ENCODE measurements at places on chromosomes 1 and 21.

DNA sequence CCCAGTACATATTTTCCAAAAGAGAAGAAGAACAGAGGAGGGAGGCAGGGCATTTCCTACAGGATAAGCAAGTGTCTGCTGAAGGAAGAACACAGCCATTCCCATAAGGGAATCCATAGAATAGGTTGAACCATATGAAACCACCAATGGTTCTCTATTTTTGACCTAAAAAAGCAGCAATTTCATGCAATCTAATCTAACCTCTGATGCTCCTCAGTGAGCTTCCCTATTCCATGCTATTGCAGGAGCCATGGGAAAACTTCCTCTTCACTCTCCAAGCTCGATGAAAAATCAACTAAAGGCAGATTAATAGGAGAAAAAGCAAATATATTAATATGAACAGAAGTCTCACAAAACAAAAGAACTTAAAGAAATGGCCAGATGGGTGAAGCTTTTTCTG, 50.5 kb downstream of the SIPA1L2 start:
- no peak for DNase-seq

DNA sequence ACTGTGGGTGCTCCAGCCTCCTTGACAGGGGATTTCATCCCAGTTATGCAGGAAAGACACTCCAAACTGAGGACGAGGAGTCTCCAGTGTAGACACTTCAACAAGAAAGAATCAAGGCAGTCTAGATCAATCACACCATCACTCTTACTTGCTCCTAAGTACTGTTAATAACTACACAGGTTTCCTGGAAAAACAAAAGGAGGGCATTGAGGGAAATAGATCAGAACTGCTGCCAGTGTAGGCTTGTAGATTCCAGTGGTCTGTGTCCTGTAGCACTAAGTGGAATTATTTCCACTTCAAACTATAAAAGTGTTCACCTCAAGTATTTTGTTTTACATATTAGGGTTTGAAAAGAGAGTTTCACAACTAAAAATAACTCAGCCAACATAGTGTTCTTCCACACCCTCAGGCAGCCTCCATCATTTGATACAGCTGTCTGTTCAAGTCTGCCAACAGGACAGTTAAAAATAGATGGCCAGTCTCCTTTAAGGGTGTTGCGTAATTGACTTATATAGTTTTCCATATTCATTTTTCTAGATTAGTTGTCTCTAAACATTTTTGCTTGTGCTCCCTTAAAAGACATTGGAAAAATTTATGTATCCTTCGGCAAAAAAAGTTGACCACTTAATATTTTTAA, 32.0 kb upstream of the AGL start:
- no peak for DNase-seq

DNA sequence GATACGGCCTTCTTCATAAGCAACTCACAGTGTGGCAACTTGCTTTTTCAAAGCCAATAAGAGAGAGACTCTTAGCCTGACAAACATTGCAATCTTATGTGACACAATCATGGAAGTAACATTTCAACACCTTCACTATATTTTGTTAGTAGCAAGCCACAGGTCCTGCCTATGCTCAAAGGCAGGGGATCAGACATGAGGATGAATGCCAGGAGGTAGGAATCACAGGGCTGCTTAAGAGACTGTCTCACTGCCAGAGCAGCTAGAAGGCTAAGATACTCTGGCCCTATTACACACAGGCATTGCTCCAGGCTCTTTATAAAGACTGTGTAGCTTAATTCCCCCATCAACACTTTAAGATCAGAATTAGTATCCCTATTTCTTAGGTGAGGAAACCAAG, 236.2 kb upstream of the KAZN start:
- DNase-seq = no peak

DNA sequence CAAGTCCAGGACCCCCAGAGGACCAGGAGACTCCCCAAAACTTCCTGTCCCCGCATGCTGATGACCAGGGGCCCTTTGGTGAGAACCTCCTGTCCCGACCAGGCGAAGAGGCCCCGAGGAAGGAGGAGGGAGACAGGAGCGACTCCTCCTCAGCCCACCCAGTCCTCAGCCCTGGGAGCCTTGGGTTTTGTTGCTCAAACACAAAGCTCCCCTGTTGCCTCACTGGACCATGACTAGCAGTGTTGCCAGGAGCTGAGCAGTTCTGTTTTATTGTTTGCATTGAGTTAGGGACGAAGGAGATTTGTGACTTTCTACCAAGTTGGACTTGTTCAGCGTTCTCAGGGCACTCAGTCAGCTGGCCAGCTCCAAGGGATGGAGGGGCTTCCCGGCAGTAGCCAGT, 10.0 kb downstream of the UMODL1 start:
- DNase-seq = no peak

- no peak for DNase-seq
These were observed 180.4 kb downstream of the FOXD2 start for GRCh38 chr1:47618222-47618720.

DNA sequence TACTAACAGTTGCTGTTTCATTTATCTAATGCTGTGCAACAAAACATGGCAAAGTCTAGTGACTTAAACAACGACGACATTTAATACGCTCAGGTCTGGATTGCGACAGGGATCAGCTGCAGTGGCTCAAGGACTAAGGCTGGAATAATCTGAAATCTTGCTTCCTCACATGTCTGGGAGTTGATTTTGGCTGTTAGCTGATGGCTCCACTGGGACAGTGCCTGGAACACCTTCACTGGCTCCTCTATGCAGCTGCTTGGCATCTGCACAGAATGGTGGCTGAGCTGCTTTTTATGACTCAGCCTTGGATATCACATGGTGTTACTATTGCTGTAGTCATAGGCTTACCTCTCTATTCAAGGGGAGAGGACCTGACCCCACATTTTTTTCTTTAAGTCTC, 24.0 kb upstream of the BTG3 start:
- DNase-seq = no peak

DNA sequence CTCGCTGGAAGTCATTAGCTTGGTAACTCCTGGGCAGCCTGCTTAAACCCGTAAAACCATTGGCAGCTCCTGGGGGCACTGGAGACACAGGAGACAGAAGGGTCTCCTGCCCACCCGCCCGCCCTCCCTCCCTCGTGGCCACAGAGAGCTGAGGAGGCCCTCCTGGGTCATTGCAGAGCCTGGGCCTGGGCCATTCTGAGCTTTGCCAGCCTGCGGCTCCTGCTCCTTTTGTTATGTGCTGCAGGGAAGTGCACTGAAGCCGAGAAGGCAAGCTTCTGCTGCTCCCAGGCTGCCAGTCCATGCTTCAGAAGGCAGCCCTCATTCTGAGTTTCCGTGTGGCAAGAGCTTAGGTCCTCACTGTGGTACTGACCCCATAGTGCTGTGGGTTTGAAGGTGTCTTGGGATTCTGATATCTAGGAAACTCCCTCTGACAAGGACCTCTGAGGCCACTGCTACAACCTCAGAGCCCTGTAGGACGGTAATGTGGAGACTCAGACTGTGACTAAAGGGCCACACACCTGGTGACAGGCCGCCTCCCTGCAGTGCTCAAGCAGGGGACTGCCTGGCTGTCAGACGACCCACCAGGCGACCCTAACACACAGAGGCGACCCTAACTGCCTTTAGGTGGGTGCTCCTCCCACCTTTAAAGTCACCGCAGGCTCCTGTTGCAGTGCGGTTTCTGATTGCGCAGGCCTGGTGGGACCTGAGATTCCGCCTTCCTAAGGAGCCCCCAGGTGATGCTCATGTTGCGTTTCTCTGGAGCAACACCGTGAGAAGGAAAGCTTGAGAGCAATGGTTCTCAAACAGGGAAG, 118.7 kb downstream of the IER5 start:
- no peak for DNase-seq

GRCh38 chr1:146029117-146029516, 7.6 kb upstream of the HJV start:
- DNase-seq = no peak

GRCh38 chr1:67948151-67949080, 102.0 kb downstream of the DIRAS3 start:
- DNase-seq = no peak

GRCh38 chr1:46522184-46522968, 29.1 kb downstream of the KNCN start:
- DNase-seq = no peak

GRCh38 chr1:202023001-202023433, 12.6 kb downstream of the ELF3 start:
- DNase-seq = no peak

DNA sequence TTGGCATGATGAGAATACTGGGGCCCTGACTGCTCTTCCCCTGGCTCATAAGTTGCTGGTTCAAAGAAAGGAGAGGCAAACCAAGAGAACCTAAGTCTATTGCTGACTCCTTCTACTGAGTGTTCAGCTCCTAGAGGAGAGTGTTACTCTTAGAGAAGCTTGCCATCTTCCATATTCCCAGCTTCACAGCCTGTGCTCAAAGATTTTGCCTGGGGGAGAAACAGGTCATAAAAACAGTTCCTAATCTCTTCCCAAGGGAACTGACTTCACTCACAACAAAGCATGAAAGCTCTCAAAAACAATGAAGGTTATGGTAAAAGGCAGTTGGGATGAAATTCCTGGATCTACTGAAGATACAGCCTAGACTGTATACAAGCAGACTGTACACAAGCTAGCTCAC, 37.1 kb downstream of the LRRC40 start:
- DNase-seq = no peak

GRCh38 chr1:235416662-235417049, 49.4 kb downstream of the TBCE start:
- DNase-seq = no peak

- no peak for DNase-seq
These were observed 10.1 kb upstream of the TFF1 start for GRCh38 chr21:42376338-42376982.

GRCh38 chr1:186738926-186739325, 58.7 kb upstream of the PTGS2 start:
- no peak for DNase-seq

GRCh38 chr1:56880774-56881173, 26.2 kb downstream of the C8A start:
- no peak for DNase-seq

DNA sequence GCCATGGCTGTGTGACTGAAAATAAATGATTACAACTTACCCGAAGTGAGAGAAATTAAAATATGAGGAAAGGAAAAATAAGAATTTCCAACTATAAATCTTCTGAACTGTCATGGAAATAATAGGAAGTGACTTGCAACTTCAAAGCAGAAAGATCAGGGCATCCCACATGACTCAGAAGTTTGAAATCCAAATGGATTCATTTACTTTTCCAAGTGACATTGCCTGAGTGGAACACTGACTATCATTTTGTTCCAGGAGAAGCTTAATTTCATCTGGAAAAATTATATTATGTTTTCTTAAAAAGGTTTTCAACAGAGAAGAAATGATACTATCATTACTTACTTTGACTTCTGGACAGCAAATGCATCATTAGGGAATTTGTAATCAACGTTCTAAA, 110.8 kb downstream of the GREM2 start:
- DNase-seq = no peak

GRCh38 chr1:208251911-208252835, 8.0 kb upstream of the PLXNA2 start:
- DNase-seq = no peak

- DNase-seq = no peak
These were observed 67.0 kb upstream of the LYST start for GRCh38 chr1:235933766-235934116.

DNA sequence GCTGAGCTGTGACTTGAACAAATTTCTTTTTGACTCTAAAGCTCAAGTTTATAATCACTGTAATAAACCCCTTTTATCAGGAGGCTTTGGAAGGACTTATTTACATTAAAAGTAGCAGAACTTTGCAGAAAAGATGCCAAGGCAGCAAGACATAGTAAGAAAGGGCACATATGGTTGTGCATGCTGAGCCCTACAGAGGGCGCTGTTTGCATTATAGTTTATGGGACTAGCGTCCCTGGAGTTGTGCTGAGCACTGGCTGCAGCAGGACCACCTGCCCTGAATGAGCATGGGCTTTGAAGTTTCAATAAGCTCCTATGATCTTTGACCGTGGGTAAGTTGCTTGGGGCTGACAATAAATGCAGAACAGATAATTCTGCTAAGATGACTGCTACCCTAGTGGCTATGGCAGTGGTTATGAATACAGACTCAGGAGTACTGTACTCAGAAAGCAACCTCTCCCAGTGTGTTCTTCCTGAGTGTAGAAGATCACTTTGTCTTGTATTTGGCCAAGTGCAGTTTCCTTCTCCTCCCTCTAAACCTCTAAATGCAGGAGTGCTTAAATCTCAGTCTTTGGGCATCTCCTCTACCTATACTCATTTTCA, 45.4 kb upstream of the USP1 start:
- peak; percentile 54 for DNase-seq

DNA sequence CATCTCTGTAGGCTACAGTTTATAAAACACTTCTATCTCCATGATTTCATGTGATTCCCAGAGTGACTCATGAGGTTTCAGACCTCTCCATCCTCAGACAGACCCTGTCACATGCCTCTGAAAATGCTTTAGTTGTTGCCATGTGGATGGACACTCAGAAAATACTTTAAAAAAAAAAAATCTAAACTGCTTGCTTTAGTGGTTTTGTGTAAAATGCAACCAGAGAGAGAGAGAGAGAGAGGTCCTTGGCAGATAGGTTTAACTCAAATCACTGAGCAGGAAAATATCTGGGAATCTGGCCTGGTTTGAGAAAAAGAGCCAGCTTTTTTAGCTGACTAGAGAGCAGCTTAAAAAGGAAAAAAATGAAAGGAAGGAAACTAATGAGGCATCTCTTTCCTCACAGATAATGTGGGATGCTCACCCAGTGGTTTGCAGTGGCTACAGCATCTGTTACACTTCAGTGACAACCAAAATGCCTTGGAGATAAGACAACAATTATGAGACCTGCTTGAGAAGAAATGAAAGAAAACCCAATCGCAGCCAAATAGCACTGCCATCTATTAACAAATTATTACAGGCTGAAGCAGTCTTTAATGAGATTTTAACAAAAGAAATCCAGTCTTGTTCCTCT, 54.6 kb upstream of the SYT14 start:
- DNase-seq = no peak

- no peak for DNase-seq
These were observed 60.0 kb upstream of the KCTD3 start for GRCh38 chr1:215507119-215507518.

- DNase-seq = no peak
These were observed 620.4 kb downstream of the RWDD3 start for GRCh38 chr1:95854457-95854856.

- DNase-seq = no peak
These were observed 99.0 kb upstream of the ADGRL4 start for GRCh38 chr1:79105500-79105899.

DNA sequence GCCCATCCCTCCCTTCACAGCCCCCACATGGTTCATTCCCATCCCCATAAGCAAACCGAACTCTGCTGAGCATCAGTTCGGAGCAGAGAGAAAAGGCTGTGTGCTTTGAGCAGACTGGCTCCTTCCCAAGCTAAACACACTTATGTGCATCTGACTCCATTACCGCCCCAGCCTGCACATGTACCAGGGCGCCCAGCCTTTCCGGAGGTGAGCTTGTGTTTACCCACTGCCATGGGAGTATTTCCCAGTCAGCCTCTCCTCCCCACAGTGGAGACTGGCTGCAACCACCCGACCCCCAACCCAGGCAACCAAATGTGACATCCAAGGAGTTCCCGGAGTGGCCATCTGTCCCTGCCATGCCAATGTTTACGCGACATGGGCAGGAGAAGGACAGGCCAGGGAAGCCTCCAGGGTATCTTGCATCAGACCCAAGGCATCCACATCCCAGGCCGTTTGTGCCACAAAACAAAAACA, 9.4 kb downstream of the TIAM1 start:
- no peak for DNase-seq

Measured in iPS DF 6.9 (cell line).